ENCODE measurements at places on chromosomes 11 and 22.

- no peak for DNase-seq
Measured at GRCh38 chr22:45704648-45705047, 33.0 kb downstream of the ATXN10 start.

GRCh38 chr11:2913776-2914175, 15.4 kb downstream of the PHLDA2 start:
- no peak for DNase-seq

DNA sequence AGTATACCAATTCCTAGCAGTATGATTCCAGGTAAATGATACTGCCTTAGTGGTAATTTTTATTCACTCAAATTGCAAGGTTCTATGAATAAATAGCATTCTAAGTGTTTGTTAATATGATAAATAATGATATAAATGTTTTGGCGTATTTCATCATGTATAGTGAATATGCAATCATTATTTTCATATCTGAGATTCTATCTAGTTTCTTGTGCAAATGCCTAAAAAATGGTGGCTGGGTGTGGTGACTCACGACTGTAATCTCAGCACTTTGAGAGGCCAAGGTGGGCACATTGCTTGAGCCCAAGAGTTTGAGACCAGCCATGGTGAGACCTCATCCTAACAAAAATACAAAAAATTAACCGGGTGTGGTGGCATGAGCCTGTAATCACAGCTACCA, 13.9 kb downstream of the HIPK3 start:
- DNase-seq, result no peak

- DNase-seq, result no peak
Measured at GRCh38 chr11:96237766-96238266, 105.2 kb downstream of the MAML2 start.

DNA sequence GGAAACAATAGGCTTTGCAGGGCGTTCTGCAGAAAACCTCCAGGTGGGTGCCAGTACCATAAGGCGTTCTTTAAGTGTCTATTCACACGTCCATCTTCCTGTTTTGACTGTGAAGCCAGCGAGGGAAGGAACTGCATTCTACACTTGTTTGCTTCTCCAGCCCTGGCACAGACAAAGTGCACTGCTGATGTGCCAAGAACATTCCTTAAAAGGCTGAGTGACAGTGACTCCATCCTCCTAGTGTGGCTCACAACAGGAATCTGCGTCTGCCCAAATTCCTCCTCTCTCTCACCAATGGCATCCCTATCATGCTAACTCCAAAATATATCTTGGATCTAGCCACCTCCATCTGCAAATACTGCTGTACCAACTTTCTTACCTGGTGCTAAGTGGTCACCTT, 407.4 kb upstream of the SYN3 start:
- DNase-seq, result no peak
